NCI-H2107 (cell line): ENCODE measurements at places on chromosomes 12 and 14.

- DNase-seq = no peak
Observed at GRCh38 chr14:68932686-68933085, 46.4 kb downstream of the ACTN1 start.

- DNase-seq = no peak
Observed at GRCh38 chr14:90373887-90374286, 22.9 kb upstream of the CALM1 start.

DNA sequence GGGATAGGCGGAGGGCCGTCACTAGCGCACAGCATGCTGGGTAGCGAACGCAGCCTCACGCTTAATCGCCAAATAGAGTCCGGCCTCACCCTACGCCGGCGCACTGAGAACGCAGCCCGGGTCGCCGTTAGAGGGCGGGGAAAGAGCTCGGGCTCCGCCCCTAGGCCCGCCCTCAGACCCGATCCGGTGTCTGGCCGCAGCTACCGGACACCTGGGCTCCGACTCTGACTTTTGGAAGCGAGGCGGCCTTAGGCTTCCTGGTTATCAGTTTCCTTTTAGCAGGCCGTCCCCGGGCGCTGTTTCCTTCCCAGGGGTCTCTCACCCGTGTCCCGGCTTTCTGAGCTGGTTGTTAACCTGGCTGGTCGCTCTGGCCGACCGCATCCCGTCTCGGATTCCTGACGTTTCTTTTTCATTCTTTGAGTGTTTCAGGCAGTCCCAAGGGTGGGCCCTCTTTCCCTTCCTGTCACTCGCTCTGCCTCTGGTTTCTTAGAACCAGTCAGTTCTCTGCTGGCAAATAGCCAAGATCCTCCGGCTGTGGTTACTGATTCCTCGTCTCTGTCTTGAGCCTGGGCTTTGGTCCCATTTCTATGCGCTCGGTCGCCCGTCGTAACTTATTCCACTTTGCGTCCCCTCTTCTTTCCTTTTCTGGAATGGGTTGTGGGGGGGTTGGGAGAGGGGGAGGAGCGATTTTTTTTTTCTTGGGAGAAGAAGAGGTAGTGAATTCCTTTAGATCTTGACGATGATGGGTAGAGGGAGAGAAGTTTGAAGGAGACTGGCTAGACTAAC, 464 bp upstream of the STRN3 start:
- DNase-seq = peak; percentile 97

DNA sequence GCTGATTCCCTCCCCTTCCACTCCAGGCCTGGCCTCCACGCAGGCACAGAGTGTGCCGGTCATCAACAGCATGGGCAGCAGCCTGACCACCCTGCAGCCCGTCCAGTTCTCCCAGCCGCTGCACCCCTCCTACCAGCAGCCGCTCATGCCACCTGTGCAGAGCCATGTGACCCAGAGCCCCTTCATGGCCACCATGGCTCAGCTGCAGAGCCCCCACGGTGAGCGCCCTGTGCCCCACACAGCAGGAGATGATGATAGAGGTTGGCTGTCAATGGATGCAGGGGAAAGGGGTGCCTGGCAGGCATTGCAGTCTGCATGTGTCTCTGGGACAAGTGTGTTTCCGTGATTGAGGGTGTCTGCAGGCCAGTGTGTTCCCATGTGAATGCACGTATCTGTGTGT, 18.8 kb downstream of the C12orf43 start:
- no peak for DNase-seq

DNA sequence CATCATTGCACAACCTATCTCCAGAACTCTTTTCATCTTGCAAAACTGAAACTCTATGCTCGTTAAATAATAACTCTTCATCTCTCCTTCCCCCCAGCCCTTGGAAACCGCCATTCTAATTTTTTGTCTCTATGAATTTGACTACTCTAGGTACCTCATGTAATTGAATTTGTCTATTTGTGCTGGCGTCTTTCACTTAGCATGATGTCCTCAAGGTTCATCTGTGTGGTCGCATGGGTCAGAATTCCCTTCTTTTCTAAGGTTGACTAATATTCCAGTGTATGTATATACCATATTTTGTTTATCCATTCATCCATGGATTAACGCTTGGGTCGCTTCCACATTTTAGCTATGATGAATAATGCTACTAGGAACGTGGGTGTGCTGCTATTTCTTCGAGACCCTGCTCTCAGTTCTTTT, 80.1 kb downstream of the PLXNC1 start:
- DNase-seq = no peak

DNA sequence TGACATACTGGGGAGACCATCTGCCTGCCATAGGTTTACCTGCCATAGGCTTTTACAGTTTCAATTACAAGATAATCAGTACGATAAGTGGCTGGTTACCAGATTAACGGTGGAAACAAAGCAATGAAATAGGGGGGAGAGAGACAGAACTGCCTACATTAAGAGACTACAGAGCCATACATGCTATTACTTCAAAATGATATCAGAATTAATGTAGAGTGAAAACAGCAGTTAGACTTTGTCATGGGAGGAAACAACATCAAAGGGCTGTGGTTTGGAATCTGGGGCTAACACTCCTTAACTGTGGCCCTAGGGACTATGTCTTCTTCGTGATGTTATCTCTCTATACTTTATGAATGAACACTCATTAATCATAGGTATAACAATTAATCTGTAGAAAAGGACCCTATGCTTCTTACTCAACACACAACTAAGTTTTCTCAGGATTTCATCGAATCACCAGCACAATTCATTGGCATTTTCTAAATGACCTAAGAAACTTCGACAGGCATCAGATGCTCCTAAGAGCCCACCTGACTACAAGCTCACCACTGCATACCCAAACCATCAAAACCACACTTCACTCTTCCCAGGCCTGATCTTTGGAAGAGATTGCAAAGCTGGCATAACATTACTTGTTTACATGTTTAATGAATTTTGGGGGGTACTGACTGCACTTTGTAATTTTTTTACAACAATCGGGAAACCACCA, 475.6 kb upstream of the SOX5 start:
- no peak for DNase-seq

DNA sequence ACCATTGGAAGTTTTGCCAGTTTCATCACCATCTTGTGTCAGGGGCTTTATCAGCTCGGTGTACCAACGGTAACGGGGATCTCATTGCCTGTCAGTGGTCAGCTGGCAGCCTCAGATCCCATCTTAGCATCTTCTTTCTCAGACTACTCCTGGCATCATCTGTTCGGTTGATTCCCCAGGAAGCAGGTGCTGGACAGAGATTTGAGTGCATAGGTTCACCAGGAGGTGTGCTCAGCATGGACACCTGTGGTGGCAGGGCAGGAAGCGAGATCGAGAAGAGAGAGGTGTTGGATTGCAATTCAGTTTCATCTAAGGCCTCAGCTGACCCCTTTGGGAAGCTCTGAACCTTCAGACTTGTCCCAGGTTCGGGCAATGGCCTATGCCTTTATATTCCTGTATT, 76.0 kb downstream of the C12orf75 start:
- DNase-seq = no peak

GRCh38 chr14:87331991-87332390, 661.0 kb downstream of the GALC start:
- no peak for DNase-seq

- DNase-seq = no peak
Observed at GRCh38 chr14:63273129-63273528, 45.6 kb downstream of the GPHB5 start.

- no peak for DNase-seq
Observed at GRCh38 chr12:21925296-21925913, 15.8 kb downstream of the ABCC9 start.

DNA sequence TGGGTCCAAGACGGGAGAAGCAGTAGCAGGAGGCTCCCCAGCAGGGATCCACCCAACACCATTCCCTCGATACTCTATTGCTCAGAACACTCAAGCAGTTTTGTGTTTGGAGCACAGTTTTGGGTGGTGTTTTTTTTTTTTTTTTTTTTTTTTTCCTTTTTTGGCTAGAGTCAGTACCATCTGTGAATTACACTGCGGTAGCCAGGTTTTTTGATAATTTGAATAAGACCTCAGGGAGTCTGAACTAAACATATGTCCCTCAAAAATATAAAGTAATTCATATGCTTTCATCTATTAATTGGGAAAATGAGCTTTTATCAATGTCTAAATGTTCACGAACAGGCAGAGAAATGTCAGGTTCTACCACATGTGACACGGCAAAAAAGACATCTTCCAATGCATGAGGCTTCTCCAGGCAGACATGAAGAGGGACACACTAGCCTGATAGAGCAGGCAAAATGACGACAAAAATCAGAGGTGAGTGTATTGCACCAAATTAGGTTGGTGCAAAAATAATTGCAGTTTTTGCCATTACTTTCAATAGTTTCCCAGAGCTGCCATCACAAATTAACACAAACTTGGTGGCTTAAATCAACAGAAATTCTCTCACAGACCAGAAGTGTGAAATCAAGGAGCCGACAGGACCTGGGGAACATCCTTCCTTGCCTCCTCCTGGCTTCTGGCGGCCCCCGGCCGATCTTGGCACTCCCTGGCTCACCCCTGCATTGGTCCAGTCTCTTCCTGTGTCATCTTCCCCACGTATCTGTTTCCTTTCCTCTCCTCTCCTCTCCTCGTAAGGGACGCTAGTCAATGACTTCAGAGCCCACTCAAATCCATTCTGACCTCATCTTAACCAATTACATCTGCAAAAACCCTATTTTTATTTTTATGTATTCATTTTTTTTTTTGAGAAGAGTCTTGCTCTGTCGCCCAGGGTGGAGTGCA, 33.9 kb downstream of the FOXN3 start:
- no peak for DNase-seq

- DNase-seq = no peak
Observed at GRCh38 chr12:5525783-5526367, 94.0 kb downstream of the NTF3 start.

DNA sequence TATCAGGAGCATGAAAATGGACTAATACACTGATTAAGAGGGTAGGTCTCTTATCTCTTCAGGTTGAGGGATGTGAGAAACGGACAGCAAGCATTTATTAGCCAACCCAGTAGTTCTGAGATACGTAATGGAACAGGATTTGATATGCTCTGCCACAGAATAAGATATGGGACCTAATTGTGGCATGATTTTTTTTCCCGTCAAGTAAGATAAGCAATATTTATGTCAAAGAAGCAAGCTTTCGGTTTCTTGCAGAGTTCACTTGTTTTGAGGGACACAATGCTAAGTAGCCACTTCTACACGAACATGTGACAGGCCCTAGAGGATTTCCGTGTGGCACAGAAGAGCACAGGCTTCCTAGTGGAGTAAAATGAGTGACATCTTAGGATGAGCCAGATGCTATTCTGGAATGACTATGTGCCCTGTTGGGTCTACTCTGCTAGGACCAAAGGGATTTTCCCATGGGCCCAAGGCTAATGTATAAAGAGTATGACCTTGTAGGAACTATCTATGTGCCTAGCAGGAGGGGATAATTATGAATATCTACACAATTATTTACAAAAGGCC, 57.9 kb downstream of the SLC38A1 start:
- DNase-seq = no peak

DNA sequence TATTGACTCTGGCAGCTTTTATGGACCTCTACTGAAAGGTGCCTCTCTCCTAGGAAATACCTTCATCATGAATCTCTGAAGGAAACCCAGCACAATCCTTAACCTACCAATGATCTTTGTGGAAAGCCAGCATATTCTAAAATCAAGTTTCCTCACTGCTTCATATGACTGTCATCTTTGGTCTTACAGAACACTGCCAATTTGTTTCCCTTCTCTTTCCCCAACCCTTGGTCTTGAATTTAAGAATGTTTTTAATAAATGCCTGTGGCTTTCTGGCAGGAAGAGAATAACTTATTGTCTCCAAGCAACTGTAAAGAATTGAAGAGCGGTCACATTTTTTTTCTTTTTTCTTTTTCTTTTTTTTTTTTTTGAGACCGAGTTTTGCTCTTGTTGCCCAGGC, 427.6 kb downstream of the IPO8 start:
- no peak for DNase-seq

DNA sequence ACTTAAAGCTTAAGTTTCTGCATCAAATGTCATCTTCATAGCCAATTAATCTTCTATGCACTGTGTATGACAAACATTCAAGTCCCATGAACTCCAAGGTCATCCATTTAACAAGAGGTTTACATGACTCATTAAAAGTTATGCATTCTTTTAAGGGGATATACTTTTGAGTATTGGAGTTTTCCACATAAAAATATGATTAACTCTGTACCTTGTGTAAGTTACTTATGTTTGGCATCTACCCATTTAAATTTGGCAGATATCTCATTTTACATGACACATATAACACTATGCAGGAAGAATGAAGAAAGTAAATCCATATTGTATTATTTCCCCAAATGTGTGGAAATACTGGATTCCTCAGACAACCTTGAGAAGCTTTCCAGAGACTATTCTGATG, 240.2 kb downstream of the PAX9 start:
- no peak for DNase-seq

GRCh38 chr12:110436231-110436630, 13.9 kb downstream of the ARPC3 start:
- no peak for DNase-seq

DNA sequence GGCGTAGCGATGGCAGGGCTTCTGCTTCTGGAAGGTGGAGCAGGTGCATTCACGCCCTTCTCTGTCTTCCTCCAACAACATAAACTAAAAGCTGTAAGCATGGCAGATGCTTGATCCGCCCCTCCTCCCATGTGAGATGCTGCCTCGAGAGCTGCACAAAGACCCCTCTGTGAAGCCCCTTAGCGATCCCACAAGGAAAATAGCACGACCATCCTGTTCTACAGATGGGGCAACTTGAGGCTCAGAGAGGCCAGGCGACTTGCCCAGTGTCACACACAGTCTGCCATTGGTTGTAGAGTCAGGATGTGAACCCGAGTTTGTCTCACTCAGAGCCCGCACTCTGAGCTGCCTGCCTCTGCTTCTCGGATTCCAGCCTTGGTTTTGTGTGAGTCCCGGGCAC, 144.4 kb downstream of the SCARB1 start:
- DNase-seq = no peak

GRCh38 chr14:68690089-68690958, 102.5 kb downstream of the ZFP36L1 start:
- no peak for DNase-seq

DNA sequence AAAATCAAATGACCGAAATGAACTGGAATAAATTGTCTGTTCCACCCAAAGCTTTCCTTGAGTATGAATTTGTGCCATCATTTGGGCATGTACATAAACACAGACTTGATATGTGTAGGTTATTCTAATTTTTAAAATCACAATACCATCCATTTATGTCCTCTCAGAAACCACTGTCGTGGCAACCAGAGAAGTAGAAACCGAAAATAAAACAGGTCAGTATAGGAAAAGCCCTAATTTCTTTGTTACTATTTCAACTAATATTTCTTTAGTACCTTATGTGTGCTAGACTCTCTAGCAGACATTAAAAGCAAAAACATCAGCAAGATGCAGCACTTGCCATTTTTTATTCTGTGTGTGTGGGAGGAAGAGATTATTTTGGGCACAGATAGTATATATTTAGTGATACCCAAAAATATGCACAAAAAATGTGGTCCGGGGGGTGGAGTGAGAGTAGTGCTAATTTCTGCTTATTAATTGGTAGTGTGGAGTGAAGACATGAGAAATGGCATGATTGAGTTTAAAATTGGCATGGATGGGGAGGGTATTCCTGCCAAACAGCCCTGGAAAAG, 130.8 kb upstream of the CNTN1 start:
- DNase-seq = no peak
